Aorta (tissue), 5 donors: ENCODE measurements at places on chromosomes 13 and 19. TPM values are rescaled to one million over a fixed set of nuclear protein-coding genes. Genes with fewer than 3 reads are reported as not detected.

The MYDGF gene
- total RNA-seq = 59.4 TPM

- no peak overlapping the region for H3K27ac ChIP-seq
- no peaks in the 10 kb centered on the region for H3K27me3 ChIP-seq
- no peak for DNase-seq
These were observed 100.0 kb downstream of the TSHZ3 start for GRCh38 chr19:31249217-31249616.

DNA sequence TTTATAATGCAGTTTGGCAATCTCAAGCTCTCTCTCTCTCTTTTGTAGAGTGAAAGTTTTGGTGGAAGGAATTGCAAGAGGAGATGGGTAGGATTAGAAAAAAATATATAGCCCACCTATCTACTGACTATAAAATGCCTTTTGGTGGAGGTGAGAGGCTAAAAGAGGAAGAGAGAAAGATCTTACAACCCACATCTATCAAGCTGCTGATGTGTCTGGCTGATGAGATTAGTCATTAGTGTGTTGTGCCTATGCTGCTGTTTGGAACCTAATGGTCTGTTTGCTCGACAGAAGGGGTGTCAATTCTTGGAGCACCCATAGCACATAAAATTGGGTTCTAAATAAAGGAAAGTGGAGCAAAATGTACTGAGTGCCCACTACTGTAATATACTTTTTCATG lies 411.0 kb downstream of the HS6ST3 start:
- no peak for DNase-seq
- H3K27me3 ChIP-seq = no peaks in the 10 kb centered on the region
- no peak overlapping the region for H3K27ac ChIP-seq

GRCh38 chr13:21684576-21684975 lies 13.7 kb downstream of the FGF9 start:
- no peak overlapping the region for H3K27ac ChIP-seq
- H3K4me3 ChIP-seq = no peak overlapping the region
- no peaks in the 10 kb centered on the region for H3K36me3 ChIP-seq
- DNase-seq = no peak
- no peaks in the 10 kb centered on the region for H3K4me1 ChIP-seq

The CCDC122 gene
- 8.6 TPM for total RNA-seq

DNA sequence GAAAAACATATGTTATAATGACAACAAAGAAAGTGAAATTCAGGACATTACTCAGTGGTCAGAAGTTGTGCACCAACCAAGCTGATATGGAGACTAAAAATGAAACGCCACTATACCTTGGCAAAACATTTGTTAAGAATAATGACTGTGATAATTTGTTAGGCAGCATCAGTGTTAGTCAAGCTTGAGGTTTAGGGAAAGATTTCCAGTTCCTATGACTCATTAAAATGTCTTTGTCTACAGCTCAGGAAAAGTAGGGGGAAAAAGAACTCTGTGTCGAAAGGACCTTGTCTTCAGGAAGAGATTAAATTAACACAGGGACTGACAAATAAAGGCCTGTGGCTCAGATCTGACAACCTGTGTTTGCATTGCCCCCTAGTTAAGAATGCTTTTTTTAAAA lies 764.1 kb upstream of the SLITRK6 start:
- no peak for DNase-seq
- H3K4me1 ChIP-seq = no peaks in the 10 kb centered on the region
- no peak overlapping the region for H3K27ac ChIP-seq
- H3K4me3 ChIP-seq = no peak overlapping the region
- H3K36me3 ChIP-seq = no peaks in the 10 kb centered on the region

DNA sequence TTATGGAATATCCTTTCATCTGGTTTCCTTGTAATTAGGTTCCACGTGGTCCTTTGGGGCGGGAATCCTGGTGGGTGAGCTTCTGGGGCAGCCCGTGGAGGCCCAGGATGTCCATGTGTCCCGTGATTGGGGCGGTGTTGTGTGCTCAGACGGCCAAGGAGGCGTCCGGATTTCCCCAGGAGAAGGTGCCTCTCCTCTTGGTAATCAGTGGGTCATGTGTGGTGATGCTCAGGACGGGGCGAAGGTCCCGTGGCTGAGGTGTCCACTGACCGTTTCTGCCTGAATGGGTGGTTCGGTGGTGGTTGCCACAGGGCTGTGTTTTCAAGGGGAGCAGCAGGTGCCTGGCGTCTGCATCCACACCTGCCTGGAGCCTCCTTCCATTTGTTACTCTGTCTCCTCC lies 52.2 kb upstream of the F7 start:
- H3K27me3 ChIP-seq = no peaks in the 10 kb centered on the region
- H3K4me1 ChIP-seq = no peaks in the 10 kb centered on the region
- H3K36me3 ChIP-seq = no peaks in the 10 kb centered on the region
- DNase-seq = peak; percentile 51

- H3K27me3 ChIP-seq = no peaks in the 10 kb centered on the region
- no peak for DNase-seq
- H3K36me3 ChIP-seq = no peaks in the 10 kb centered on the region
- H3K4me3 ChIP-seq = no peak overlapping the region
- H3K27ac ChIP-seq = no peak overlapping the region
These were observed 465.9 kb upstream of the ATXN8OS start for GRCh38 chr13:69641773-69642172.

The CLEC11A gene
- total RNA-seq = 8.4 TPM
